ENCODE measurements at places on chromosomes 13 and 19.
A peak's percentile ranks its signal among the peaks of the same experiment; 100 is the strongest.

DNA sequence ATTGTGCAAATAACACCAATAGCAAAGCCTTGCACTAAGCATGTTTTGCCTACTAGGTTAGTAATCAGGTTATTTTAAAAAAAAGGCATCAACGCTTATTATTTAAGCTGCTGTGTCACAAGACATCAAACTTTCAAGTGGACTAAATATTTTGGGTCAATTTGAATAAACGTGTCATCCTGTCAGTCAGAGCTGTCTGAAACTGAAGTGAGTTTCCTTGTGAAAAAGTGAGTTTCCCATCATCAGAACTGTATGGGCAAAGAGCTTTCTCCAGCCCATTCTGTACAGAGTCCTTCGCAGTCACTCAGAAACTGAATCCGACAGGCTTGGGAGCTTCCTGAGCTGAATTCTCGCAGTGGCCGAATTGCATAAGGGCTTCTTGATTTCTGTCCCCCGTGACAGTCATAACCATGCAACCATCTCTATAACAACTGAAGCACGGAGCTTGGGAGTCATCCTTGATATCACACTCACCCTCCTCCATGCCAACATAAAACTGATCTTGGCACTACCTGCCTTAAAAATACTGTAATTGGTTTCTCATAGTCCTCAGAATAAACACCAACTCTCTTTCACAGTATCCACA, 139.8 kb downstream of the MIPEP start:
- DNase-seq = no peak

- DNase-seq = no peak
These were observed 560.2 kb downstream of the UQCRFS1 start for GRCh38 chr19:28652765-28653164.

GRCh38 chr19:10983026-10983425, 22.2 kb downstream of the SMARCA4 start:
- DNase-seq = no peak

DNA sequence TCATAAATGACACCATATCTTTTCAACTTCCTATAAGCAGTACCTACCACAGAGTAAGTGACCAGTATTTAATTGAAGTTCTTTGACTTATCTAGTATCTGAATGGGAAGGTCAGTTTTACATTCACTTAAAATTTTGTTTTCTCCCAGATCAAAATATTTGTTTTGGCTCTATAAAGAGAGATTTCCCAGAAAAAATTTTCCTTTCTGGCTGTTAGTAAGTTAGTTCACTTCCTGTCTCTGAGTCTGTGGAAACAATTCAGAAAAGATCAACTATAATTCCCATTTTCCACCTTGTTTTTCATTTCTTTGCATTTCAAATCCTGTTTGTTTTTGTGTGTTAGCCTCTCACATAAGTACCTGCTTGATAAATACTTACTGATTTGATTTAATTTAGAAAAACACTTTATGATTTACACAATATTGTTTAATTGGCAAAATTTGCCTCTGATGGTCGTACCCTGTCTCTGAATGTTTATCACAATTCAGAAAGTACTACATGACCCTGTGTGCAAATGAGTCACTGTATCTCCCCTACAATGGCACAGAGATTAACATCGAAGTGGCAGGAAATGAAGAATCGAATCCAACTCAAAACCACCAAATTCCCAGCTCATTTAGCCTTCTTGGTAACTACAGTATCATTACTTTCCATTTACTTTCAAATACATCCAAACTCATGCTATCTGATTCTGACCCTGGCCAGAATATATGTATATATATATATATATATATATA, 15.4 kb upstream of the MED4 start:
- no peak for DNase-seq

DNA sequence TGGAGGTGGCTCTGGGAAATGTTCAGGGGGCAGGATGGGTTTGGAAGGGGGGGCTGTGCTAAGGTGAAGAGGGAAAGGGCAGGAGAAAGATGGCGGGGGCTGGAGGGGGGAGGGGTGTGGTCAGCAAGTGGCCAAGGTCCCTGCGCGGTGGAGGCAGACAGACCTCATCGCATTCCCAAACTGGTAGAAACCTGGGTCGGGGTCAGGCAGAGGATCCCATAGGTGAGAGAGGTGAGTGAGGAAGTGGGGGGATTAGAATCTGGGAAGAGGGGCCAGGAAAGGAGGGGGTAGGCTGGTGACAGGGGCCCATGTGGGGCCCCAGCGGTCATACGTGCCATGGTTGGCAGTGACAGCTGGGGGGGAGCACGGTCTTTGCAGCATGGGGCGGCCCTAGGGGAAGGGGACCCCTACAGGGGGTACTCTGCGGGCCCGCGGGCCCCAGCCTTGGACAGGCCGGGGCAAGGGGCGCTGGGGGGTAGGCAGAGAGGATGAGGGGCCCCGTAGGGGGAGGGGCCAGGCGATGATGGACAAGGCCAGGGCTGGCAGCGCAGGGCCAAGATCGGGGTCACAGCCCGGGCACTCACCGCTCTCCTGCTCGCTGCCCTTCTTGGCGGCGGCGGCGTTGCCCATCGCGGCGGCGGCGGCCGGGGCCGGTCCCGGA, 514 bp downstream of the PRKACA start:
- DNase-seq = peak; percentile 30

- peak; percentile 94 for DNase-seq
These were observed at the start of gene TMC4 for GRCh38 chr19:54172471-54173358. Gene TMC4, minus strand, starts transcription at chr19:54173160. Its CDS starts 43 bp downstream, at chr19:54173117.

DNA sequence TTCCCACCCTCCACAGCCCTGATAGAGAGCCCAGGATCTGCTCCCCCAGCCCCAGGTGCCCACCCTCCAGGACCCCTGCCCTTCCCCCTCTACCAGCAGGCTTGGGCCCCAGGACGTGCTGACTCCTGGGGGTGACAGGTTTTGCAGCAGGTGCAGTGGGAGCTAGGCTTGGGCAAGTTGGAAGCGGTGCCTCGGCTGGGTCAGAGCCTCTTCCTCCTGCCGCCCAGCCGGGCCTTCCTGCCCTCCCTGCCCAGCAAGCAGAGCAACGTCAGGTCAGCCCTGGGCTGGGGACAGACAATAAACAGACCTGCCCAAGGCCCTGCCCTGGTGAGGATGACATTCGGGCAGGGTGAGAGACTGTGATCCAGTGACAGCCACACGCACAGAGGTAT, 9.2 kb upstream of the NCCRP1 start:
- DNase-seq = no peak

DNA sequence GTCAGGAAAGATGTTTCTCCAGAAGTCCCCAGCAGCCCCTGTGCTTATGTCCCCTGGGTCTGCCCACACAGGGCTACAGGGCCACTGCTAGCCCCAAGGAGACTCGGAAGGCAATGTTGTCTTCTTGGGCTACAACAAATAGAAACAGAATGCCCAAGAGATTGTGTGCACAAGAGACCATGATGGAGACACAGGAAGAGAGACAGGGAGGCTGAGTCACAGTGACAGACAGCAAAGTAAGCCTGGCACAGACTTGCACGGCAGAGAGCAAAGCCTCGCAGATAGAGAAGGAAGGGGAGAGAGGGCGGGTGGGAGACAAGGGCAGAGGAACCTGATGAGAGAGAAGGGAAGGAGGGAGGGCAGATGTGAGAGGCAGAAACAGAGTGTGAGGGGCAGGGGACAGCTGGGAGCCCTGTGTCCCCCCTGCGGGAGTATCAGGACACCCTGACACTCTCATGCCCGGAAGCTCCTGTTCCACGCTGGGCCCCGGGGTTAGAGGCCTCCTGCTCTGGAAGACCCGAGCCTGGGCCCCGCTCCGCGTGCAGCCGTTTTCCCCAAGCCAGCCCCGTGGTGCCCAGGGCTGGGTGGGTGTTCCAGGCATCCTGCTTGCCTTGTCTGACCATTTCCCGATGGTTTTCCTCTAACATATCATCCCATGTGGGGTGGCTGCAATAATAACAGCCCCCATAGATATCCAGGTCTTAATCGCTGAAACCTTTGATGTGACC, 2.7 kb upstream of the PLA2G4C start:
- no peak for DNase-seq

- peak; percentile 85 for DNase-seq
These were observed 81.7 kb upstream of the KLHL1 start for GRCh38 chr13:70189981-70190380.

GRCh38 chr19:18264137-18264854, 10.0 kb downstream of the IQCN start:
- DNase-seq = no peak

- no peak for DNase-seq
These were observed 2357.8 kb upstream of the PCDH20 start for GRCh38 chr13:63773476-63773875.

DNA sequence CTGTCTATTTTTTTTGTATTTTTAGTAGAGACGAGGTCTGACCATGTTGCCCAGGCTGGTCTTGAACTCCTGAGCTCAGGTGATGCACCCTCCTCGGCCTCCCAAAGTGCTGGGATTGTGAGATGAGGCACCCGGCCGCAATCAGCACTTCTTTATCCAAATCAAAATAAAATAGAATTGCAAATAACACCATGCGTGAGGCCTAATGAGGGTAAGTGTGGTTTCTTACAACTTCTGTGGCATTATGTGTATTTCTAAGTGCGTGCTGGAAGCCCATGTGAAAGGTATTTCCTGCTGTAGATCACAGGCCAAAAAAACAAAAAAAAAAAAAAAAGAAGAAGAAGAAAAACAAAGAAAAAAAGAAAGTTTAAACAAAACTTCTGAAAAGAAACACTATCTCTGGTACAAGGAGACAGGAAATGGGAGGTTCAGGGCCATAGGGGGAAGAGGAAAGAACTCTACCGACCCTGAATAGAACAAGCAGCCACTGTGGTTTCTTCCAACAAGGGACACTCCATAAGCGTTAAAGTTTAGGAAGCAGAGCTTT, 3.0 kb upstream of the GRAMD1A start:
- DNase-seq = no peak

GRCh38 chr13:110471156-110471832, 90.2 kb downstream of the RAB20 start:
- DNase-seq = no peak

- DNase-seq = no peak
These were observed 152.8 kb downstream of the KATNAL1 start for GRCh38 chr13:30154531-30154930.

Measured in NCI-H146 (cell line).